Thyroid gland (tissue), 4 donors: ENCODE measurements at places on chromosomes 7 and 10. TPM values are rescaled to one million over a fixed set of nuclear protein-coding genes. Genes with fewer than 3 reads are reported as not detected.

CYP2E1 gene
- total RNA-seq: 0.78 TPM

MICALL2 gene
- 12.6 TPM for total RNA-seq

OR9A2 gene
- not detected for total RNA-seq

LRRC4 gene
- 3.7 TPM for total RNA-seq

VGF gene
- not detected for total RNA-seq

PPP1R17 gene
- not detected for total RNA-seq

ZKSCAN5 gene
- total RNA-seq: 10.5 TPM

ZP3 gene
- total RNA-seq: not detected

HKDC1 gene
- 2.4 TPM for total RNA-seq

MYPN gene
- total RNA-seq: not detected

INMT gene
- total RNA-seq: 47.3 TPM

SLIT1 gene
- under 0.01 TPM for total RNA-seq

SPDYE2 gene
- total RNA-seq: not detected

WDFY4 gene
- total RNA-seq: 1.4 TPM

PNLIPRP2 gene
- not detected for total RNA-seq

GPR15LG gene
- total RNA-seq: not detected

- no peak for DNase-seq
Measured at GRCh38 chr10:131110241-131110783, 201.2 kb downstream of the TCERG1L start.

- no peak for DNase-seq
Measured at GRCh38 chr7:134992626-134993179, 6.4 kb downstream of the AGBL3 start.

DNA sequence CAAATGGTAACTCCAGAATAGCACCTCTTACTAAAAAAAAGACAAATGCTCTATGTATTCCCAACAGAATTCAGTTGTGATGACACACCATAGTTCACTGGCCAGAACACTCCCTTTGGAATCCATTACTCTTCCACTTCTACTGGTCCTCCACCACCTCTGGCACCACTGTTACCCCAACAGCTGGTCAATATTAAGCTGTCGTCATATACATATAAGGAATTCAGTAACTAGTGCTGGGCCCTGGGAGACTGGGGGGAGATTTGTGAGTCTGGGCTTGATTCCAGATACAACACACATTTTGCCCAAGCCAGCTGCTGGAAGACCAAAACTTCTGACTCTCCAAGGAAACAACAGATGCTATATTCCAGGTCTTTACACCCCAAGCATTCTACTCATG lies 26.0 kb upstream of the ITGA8 start:
- DNase-seq: no peak

DNA sequence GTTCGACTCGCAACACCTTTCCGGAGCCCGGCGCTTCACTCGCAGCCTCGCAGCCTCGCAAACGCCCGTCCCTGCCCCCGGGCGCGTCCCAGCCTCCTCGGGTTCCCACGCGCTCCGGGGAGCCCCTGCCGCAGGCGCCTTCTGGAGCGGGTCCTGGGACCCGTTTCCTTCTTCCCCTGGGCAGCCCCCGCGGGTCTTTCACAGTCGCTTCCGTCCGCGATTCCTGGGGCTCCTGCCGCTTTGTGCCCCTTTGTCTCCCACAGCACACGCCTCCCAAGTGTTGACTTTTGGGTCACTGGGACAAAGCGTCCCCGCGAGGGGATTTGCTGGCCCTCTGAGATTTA lies 140.7 kb downstream of the DYNC2I1 start:
- no peak for DNase-seq

DNA sequence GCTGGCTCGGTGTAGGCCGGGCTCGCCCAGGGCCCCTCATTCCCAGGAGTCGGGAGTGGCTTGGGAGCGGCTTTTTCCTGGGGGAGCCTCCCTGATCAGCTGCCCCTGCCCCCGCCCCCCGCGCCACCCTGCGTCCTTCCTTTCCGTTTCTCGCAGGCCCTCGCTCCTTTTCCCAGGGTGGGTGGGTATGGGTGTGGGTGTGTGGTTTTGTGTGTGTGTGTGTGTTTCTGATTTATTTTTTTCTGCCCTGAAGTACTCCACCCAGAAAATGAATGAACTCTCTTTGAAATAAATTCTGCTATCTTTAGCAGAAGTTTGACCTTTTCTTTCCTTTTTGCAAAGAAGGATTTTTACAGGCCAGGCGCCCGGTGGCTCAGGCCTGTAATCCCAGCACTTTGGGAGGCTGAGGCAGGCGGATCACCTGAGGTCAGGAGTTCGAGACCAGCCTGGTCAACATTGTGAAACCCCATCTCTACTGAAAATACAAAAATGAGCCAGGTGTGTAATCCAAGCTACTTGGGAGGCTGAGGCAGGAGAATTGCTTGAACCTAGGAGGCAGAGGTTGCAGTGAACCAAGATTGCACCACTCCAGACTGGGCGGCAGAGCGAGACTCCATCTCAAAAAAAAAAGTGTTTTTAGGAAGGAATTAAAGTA lies 30.0 kb upstream of the AP5Z1 start:
- no peak for DNase-seq

GRCh38 chr10:78688230-78688900 lies 380.4 kb upstream of the ZMIZ1 start:
- peak; percentile 75 for DNase-seq

- no peak for DNase-seq
Measured at GRCh38 chr7:5578495-5578894, 154.9 kb upstream of the TNRC18 start.

GRCh38 chr7:87505122-87505521 lies 29.6 kb upstream of the ABCB4 start:
- DNase-seq: no peak

DNA sequence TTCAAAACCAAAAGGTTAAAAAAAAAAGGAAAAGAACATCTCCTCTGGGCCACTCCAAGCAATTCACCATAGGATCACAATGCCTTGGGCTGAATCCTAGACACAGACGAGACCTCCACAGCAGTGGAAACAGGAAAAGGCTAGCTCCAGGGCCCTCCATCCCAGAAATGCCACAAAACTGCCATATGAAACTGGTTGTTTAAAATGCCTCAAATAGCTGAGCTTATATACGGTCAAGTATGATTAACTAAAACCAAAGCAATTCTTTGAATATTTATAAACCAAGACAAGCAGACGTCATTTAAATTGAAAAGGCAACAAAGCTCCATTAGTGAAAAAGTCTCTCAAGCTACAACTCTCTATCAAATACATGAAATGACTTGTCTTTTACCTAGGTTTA lies 63.1 kb downstream of the DOCK4 start:
- DNase-seq: no peak

GRCh38 chr10:46234431-46235060 lies 52.3 kb upstream of the ANTXRL start:
- no peak for DNase-seq

GRCh38 chr10:46052791-46053375 lies 6.8 kb upstream of the MSMB start:
- DNase-seq: no peak

- no peak for DNase-seq
Measured at GRCh38 chr10:31515116-31515515, 196.1 kb downstream of the ZEB1 start.

DNA sequence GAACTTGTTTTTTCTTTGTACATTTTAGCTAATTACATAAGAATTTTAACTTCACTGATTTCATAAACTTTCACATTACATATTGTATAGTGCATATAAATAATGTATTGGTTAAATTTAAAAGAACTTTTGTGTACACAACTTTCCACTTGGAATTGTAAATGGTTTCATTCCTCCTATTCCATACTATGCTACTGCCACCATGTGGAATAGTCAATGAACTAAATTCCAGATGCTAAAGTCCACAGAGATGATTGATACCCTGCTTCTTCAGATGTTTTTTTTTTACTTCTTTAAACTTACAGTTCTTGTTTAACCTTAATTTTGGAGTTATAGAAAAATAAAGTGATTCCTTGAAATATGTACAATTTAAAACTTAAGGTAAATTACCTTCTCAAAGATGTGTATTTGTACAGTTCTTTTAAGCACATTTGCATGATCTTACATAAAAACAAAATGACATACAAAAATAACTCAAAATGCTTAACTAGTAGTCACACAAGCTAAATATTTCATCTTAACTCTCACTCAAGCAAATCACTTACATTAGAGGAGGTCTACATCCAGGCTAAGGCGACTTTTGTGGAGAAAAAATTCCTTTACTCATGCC lies 247.6 kb upstream of the HGF start:
- no peak for DNase-seq

- DNase-seq: no peak
Measured at GRCh38 chr10:76435157-76435556, 1003.7 kb downstream of the LRMDA start.

DNA sequence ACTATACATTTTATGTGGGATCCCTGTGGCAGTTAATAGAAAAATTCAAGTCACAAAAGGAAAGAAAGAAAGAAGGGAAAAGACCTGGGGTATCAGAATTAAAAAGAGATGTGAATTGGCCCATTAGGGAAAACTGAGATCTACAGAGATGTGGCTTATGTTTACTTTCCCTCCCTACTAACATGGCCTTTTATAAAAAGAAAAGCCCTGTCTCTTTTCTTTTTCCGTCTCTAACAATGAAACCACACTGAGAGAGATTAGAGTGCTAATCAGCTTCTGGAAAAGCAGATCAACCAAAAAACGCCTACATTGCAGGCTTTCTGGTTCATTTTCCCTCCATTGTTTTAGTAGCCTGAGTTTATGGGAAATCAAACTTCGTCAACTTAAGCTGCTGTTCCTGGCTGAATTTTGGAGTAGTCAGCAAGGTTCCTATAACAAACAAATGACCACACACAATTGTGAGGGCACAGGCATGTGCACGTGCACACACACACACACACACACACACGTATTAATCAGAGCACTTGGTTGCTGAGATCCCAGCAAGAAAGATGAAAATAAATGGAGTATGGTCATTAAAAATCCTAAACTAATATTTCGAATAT lies 235.1 kb downstream of the SORCS1 start:
- peak; percentile 54 for DNase-seq

DNA sequence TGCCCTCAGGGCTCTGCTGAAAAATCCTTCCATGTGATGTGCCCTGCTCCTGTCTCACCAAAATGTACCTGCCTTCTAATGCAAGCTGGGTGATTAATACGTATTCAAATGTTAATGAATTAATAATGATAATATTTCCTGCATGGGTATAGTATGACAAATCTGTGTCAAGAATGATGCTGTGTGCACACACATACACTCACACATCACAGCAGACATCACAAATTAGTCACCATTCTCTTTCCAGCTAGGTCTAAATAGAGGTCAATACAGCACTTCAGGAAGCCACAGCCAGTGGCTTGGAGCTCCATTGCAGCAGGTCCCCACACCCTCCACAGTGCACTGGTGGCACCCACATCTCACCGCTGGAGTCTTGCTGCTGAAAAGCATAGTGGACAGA lies 681.2 kb upstream of the NRP1 start:
- DNase-seq: no peak

GRCh38 chr10:69248117-69248730 lies 28.1 kb downstream of the HKDC1 start:
- DNase-seq: no peak

- no peak for DNase-seq
Measured at GRCh38 chr7:142114207-142114606, 2.7 kb downstream of the MGAM2 start.

GRCh38 chr7:141071260-141071854 lies 2.5 kb upstream of the TMEM178B start:
- DNase-seq: peak; percentile 80

- no peak for DNase-seq
Measured at GRCh38 chr7:156993925-156994235, 16.6 kb downstream of the MNX1 start.

- no peak for DNase-seq
Measured at GRCh38 chr10:88278912-88279311, 304.2 kb downstream of the RNLS start.

- no peak for DNase-seq
Measured at GRCh38 chr7:152108359-152108758, 82.9 kb downstream of the GALNT11 start.

DNA sequence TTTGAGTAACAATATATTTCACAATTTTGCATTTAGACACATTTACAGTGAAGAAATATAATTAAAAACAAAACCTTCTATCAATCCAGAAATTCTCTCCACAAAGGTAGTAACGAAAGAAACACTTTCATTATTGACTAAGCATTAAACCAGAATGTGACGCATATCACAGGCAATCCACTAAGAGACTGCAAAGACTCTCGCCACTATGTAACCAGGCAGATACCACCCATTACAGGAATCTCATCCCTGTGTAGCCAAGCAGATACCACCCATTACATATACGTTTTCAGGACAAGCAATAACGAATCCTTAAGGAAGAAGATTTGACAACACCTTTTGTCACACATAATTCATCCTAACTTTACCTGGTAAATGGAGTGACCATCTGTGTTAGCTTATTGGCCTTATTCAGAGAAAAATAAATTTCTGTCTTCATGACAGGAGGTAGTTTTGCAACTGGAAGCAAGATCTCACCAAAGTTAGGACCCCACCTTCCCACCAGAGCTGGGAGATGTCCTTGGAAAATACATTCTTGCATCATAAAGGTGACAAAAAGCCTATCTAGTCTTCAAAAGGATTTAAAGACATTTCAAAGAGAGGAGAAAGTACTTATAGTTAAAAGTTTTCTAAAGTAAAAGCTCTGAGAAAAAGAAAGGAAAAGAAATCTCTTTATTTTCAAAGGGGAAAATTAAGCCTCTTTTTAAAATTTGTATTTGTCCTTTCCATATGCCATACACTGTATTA lies 30.8 kb downstream of the LRRC17 start:
- DNase-seq: no peak

- DNase-seq: no peak
Measured at GRCh38 chr7:121431996-121432395, 35.9 kb upstream of the FAM3C start.

- DNase-seq: no peak
Measured at GRCh38 chr7:108528183-108528712, 2.3 kb upstream of the PNPLA8 start.

- DNase-seq: no peak
Measured at GRCh38 chr10:69494626-69495558, 43.6 kb downstream of the TSPAN15 start.

DNA sequence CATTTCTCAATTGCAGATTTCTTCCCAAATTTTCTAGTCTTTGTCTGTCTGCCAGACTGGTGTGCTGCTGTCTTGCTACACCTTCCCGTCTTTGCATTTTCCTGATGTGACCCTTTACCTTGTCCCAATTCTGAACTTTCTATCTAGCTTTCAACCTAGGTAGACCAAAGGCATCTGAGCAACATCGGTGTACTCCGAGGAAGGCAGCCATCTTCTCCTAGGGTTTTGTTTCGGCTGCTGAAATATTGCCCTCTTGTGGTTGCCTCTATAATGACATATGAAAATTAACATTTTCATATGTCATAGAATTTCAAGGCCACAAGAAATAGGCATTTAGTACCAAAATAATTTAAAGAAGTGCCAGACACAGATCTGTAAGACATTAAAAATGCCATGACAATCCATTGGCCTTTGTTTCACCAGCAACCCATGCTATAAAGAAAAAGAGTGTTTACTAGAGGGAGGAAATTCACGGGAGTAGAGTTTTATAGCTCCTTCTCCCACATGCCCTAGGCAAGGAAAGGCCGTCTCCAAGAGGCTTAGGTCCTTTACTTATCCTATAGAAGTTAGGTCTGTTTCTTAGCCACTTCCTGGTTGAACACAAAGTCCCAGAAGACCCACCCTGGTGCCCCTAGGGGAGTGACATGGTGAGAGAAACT lies 23.4 kb downstream of the OR9A2 start:
- DNase-seq: no peak
